Activated T-helper 1 cell treated with anti-CD3 and anti-CD28 coated beads, Interleukin-2, amount 50 U/mL, for 16 hours (primary cell): ENCODE measurements at places on chromosomes 4 and X.

DNA sequence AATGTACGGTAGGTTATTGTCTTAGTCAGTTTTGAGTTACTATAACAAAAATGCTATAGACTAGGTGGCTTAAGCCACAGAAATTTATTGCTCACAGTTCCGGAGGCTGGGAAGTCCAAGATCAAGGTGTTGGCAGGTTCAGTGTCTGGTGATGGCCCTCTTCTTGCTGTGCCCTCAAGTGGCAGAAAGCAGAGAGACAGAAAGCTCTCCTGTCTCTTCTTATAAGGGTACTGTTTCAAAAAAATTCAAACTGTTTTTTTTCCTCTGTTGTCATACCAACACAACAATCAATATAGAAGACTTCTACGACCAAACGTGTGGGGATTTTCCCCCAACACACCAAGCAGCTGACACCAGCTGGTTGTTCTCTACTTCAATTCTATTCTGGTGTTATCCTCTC is 53.4 kb downstream of the ADGRG4 start:
- DNase-seq, result no peak

GRCh38 chr4:1183985-1184773 is 11.8 kb upstream of the SPON2 start:
- DNase-seq, result no peak

DNA sequence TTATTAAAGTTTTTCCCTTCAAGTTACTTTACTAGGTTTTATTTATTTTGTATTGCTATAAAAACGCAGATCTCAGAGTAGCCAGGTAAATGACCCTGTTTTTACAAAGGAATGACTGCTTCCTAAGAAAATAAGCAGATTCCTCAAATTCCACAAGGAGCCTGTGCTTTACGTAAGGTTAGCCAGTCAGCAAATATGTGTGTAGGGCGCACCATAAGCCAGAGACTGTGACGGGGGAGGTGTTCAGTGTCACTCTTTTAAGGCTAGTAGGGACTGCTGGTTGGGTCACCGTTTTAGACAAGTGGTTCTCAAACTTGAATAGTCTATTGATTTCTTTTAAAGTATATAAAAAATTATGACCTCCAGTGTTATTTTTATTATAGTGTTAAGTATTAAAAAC is 119.9 kb downstream of the ANK2 start:
- no peak for DNase-seq

DNA sequence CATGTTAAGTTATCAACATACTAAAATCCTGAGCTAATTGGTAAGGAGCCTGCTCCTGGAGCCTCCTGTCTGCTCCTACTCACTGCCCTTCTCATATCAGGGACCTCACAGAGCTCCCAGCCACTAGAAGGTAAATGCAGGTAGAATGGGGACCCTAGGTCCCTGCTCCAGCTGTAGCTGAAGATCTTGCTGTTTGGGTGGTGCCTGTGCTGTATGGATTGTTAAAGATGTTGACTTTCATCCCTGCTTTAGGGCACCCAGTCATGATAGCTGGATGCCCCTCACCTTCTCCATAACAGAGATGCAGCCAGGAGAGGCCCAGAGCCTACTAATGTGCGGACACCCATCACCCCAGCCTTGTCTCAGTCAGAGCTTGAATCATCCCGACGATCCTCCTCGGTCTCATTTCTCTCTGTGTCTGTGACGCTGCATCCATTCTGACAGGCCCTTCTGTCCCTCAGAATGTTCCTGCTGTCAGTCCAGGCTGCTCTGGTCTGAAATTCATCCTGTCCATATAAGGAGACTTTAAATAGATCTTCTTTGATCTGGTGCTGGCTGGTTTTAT is 341.7 kb upstream of the GATB start:
- no peak for DNase-seq

DNA sequence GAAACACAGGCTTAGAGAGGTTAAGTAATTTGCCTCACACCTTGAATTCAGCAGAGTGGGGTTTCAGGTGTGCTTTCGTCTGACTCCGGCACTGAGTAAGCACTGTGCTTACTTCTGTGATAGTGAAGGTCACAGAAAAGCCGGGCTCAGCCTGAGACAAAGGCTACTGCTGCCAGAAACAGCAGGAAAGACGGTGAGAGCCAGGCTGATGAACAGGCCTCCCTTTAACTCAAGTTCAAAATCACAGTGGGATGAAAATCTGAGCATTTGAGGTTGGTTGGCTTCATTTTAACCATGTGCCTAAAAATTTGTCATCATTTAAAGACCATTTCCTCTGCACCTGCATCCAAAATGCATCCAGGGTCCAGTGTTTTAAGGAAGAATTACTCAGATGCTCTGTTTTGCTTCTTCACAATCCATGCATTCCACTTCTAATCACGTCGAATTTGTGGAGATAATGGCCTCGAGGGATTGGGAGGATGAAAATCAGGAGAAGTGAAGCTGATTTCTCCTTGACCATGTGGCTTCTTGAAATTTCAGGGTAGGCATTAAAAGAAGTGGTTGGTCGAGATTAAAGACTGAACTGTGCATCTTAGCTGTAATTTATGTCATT is 121.2 kb upstream of the LNX1 start:
- no peak for DNase-seq

- DNase-seq, result no peak
These were observed 67.5 kb upstream of the GPR34 start for GRCh38 chrX:41621222-41621723.

DNA sequence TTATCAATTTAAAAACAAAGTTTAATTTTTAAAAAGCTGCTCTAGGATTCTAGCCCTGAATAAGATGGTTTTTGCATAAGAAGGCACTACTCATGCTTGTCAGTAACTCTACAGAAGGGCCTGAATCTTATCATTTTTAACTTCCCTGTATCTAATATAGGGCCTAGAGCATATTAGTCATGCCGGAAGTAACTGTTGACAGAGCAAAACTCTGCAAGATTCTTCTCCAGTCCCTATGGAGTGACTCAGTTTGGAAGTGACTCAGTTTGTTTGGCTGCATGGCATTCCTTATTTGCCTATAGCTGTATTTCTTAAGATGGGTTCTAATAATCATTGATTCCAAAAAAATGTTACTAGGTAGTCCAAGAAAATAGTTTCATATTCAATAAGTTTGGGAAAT is 431.8 kb upstream of the HTR2C start:
- no peak for DNase-seq

- no peak for DNase-seq
These were observed 10.4 kb downstream of the ACOT9 start for GRCh38 chrX:23732704-23733103.

GRCh38 chrX:13752646-13753045 is 18.1 kb downstream of the OFD1 start:
- DNase-seq, result no peak

DNA sequence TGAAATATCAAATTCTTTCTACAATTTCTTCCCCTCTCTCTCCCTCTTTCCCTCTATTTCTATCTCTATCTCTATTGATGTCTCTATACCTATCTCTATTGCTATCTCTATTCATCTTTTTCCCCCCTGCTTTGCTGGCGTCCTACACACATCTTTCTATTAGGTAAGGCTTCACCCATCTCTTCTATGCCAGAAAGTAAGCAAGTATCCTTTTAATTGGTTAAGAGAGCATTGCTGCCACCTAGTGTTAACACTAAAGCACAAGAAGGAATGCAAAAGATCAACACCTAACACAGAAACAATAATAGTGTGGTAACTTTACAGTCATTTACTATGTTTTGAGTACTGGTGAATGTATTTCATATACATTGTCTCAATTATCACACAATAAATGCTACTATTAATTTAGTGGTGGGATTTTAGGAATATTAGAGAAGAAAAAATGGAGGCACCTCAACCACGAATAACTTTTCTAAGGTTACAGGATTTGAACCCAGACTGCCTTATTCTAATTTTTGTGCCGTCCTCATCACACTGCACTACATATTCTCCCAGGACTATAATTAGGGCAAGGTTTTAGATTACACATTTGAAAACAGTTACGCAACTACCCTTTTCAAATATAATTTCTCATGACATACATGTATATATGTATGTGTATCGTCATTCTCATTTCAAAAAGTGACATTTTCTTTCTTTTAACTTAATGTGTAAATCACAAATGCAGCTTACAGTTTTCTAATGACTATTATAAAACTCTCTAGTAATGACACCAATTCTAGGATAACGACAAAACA is 3.7 kb upstream of the C4orf36 start:
- no peak for DNase-seq

- DNase-seq, result no peak
These were observed 20.3 kb upstream of the HMX1 start for GRCh38 chr4:8891646-8892555.

DNA sequence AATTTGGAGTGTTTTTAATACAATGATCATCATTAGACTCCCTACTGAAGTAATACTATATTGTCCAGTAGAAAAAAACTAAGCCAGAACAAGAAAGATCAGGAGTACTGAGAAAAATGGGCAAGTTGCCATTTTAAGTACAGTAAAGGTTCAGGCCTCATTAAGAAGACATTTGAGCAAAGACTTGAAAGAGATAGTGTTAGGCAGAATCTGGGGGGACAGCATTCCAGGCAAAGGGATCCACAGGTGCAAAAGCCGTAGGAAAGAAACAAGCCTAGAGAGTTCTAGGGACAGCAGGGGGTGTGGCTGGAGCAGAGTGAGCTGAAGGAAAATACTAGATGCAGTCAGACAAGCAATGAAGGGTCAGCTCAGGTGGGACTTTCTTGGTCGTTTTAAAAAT is 58.1 kb upstream of the INTU start:
- DNase-seq, result no peak

DNA sequence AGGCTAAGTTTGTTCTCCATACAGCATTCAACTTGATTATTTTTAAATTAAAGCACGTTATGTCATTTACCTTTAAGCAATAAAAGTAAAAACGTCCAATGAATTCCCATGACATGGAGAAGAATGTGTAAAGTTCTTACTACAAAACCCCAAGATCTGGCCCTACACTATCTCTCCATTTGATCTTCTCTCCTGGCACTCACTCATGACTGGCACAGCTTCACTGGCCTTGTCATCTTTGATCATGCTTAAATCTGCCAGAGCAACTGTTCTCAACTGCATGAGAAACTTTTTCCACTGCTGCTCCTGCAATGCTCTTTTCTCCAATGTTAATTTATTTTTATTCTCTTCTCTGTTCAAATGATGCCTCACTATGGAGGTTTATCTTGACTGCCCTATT is 1109.0 kb upstream of the IGFBP7 start:
- DNase-seq, result no peak

- no peak for DNase-seq
These were observed 88.0 kb downstream of the ATP11C start for GRCh38 chrX:139844884-139845283.

GRCh38 chr4:32929796-32930699 is 2209.9 kb downstream of the PCDH7 start:
- no peak for DNase-seq

GRCh38 chr4:169975131-169975837 is 50.9 kb downstream of the MFAP3L start:
- DNase-seq, result no peak

- DNase-seq, result no peak
These were observed 115.8 kb downstream of the PHEX start for GRCh38 chrX:22147942-22148341.

GRCh38 chr4:112214390-112215264 is 17.0 kb upstream of the AP1AR start:
- DNase-seq, result no peak

DNA sequence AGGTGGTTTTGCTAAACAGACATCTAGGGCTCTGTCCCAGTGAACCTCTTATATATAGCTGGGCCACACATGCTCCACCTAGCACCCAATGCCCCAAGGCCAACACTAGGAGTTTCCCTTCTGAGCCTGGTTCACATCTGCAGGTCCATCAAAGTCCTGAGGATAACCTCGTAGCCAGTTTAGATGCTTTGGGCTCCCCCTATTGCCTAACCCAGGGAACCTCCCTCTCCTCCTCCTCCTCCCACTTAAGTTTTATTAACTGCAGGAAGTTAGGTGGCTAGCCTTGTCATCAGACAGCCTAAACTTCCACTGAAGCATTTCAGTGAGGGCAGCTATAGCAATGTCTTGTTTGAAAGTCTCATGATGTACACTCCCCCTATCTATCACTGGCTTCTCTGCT is 88.0 kb downstream of the GUCY2F start:
- no peak for DNase-seq

DNA sequence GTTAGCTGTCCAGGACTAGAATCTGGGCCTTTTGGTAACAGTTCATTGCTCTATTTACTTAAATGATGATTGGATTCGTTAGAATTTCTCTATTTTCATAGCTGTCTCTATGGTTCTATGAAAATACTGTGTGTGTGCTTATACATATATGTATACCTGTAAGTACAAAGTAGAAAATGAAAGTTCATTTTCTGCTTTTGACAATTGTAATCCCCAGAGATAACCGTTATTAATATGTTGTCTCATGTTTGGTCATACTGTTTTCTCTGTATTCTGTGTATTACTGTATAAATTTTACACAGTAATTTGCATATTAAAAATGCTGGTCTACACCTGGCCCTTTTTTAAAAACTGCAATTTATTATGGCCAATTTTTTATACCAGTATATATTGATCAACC is 55.4 kb downstream of the CLCN3 start:
- no peak for DNase-seq

DNA sequence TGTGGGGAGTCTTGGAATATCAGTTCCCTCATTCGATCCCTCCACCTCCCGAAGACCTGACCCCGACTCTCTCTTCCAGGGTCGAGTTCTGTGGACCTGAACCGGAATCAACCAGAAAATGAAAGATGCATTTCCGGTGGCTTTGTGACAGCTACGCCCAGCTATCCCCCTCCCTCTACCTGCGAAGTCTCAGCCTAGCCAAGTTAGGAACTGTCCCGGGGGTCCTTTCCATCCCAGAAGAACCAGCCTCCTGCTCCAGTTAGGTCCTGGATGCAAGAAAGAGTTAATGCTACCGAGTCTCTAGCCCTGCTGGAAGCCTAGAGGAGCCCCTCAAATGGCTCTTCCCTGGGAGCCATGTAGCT is 13.4 kb upstream of the ETDC start:
- no peak for DNase-seq

DNA sequence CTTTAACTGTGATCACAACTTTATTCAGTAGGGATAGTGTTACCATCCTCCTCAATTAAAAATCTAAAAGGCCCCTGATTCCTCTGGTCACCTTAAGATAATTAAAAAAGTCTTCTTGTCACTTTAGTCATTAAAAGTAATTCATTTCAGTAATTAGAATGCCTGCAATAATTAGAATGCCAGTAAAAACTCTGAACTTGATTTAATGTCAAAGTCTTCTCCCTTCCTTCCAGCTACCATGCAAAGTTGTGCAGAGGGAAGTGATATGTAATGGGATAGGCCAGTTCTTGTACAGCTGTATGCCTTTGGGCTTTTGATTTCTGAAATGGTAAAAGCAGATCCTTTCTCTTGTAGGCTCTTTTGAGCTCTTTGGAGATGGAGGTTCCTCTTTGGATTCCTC is 417.2 kb downstream of the ADAM29 start:
- DNase-seq, result no peak

- DNase-seq, result no peak
These were observed 60.7 kb upstream of the S100G start for GRCh38 chrX:16589211-16589610.

- no peak for DNase-seq
These were observed 343.5 kb downstream of the RAPGEF2 start for GRCh38 chr4:159446266-159446976.

DNA sequence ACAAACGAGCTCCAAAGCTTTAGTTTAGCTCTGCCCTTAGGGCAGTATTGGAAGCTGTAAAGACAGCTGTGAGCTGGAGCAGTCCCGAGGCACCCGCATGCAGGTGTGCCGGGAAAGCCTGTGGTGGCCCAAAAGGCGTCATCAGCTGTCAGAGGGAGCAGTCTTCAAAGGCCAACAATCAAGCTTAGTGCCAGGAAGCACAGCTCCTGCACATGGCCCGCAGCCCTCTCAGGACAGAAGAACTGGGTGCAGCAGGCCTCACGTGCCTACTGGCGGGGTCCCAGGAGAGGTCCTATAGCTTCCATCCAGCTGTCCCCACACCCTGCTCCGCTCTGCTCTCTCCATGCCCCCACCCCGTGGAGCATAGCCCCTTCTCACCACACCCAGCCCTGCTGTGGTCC is 92.2 kb upstream of the TRIM2 start:
- no peak for DNase-seq
